Activated CD8-positive, alpha-beta T cell treated with anti-CD3 and anti-CD28 coated beads for 36 hours (primary cell): ENCODE measurements at places on chromosomes 13 and 19. TPM values are rescaled to one million over a fixed set of nuclear protein-coding genes. Genes with fewer than 3 reads are reported as not detected.

The CRTC1 gene
- total RNA-seq = 4.4 TPM

The LTBP4 gene
- 121 TPM for total RNA-seq

The FAM216B gene
- total RNA-seq = not detected

The ACP5 gene
- 6.2 TPM for total RNA-seq
